Smooth muscle cell of the brain vasculature (primary cell): ENCODE measurements at places on chromosomes 12 and 14.

GRCh38 chr12:24172031-24172772 lies 222.7 kb upstream of the SOX5 start:
- DNase-seq = no peak

- no peak for DNase-seq
Observed at GRCh38 chr12:52964556-52965336, 15.8 kb downstream of the KRT18 start.

GRCh38 chr12:3098436-3098835 lies 21.3 kb downstream of the TSPAN9 start:
- DNase-seq = no peak

GRCh38 chr12:12016284-12017100 lies 54.2 kb upstream of the BCL2L14 start:
- DNase-seq = no peak

- DNase-seq = no peak
Observed at GRCh38 chr12:56866493-56866892, 67.7 kb downstream of the SDR9C7 start.

DNA sequence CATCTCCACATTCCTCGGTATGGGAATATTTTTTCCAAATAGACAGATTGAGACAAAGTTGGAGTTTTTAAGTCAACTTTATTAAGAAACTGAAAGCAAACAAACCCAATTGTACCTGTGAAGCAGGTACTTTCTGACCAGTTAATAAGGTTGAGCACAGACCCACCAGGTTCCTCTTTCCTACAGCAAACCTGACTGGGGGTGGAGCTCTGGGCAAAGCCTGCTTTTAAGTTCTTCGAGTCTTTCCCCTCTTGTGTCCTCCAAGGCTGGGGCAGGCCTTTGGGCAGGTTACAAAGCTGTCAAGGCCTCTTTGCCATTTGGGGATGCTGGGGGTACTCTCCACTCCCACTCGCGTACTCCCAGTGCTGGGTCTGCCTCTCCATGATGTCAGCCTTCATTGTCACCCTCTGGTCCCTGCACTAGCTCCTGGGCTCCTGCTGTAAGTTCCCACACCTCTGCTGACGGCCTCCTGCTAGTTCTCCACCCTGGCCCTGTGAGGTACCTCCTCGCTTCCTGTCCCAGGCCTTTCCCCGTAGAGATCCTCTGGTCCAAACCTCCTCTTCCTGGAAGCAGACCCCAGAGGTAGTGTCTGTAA lies 3.2 kb downstream of the KCNH3 start:
- no peak for DNase-seq

DNA sequence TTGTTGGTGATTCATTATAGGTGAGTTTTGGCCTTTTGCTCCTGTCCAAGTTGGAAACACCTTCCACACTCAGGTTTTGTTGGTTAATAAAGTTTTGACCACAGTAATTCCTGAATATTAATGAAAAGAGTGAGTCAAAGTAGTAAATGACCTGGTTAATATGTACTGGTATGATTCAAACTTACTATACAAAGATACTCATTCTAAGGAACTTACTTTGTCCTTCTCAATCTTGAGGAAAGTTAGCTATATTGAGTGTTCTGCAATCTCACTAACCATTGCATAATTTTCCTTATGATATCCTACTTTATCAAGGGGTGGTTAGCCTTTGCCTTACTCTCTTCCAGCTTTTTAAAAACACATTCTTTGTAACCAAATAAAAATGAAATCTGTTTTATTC lies 20.9 kb upstream of the HECTD1 start:
- no peak for DNase-seq

DNA sequence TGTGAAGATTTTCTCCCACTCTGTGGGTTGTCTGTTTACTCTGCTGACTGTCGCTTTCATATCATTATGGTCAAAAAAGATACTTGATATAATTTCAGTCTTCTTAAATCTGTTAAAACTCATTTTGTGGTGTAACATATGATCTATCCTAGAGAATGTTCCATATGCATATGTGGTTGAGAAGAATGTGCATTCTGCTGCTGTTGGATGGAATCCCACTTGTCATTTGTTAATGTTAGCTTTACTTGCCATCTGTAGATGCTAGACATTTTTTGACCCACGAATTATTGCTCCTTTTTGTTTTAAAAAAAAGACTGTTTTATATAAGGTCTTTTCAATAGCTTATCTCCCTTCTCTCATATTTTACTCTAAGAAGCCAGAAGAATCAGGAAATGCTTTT lies 26.3 kb upstream of the OR5AU1 start:
- DNase-seq = no peak
